Astrocyte of the hippocampus (primary cell): ENCODE measurements at places on chromosomes 1 and 21.
A peak's percentile ranks its signal among the peaks of the same experiment; 100 is the strongest.

DNA sequence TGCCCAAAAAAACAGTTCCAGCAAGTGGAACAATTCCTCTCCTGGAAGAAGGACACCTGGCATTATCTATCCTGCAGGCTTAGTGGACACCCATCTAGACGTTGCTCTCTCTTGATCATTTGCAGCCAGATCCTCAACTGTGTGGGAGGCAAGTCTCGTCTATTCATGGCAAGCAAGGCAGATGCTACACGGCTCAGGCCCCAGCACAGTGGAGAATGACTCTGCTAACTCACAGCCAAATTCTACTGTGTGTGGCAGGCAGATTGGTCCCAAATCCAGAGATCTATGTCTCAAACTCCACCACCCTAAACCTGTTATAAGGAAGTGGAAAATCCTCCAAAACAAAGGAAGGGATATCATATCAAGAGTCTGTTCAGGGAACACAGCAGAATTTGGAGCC, 7.0 kb downstream of the TNNT2 start:
- DNase-seq: no peak

- DNase-seq: no peak
Observed at GRCh38 chr1:4730078-4730477, 75.7 kb downstream of the AJAP1 start.

- no peak for DNase-seq
Observed at GRCh38 chr1:56561227-56562019, 17.9 kb downstream of the PLPP3 start.

- DNase-seq: no peak
Observed at GRCh38 chr1:89295187-89295586, 22.5 kb upstream of the GBP5 start.

DNA sequence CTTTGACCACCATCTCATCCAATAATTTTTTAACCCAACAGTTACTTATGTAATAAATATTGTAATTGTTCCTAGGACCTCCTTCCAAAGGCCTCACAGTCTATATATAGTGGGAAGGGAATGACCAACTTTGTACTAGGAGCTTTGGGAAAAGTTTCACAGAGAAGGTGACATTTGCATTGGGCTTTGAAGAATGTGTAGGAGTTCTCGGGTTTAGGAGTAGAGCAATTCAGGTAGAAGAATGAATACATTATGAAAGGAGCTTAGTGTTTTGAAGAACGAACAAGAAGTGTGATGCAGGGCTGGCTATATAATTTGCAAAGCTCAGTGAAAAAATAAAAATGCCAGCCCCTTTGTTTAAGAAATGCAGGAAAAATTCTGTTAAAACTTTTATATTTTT, 330.4 kb upstream of the DEPDC1 start:
- DNase-seq: no peak

GRCh38 chr1:54371942-54372275, 34.3 kb downstream of the SSBP3 start:
- DNase-seq: no peak

DNA sequence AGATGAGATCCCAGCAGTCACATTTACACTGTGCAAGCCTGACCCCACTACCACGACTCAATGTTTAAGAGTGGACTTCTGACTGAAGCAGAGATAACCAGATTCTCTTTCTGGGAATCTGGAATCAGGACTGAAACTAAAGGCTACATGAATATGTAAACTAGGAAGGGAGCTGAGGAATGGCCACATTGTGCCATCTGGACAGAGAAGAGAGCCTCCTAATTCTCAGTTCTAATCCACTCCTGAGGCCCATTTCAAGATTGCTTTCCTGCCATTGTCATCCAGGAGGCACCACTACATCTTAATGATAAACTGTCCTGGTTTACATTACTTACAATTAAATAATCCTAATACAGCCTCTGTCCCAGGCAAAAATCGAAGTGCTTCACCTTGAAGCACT, 6.5 kb downstream of the PAXBP1 start:
- no peak for DNase-seq

DNA sequence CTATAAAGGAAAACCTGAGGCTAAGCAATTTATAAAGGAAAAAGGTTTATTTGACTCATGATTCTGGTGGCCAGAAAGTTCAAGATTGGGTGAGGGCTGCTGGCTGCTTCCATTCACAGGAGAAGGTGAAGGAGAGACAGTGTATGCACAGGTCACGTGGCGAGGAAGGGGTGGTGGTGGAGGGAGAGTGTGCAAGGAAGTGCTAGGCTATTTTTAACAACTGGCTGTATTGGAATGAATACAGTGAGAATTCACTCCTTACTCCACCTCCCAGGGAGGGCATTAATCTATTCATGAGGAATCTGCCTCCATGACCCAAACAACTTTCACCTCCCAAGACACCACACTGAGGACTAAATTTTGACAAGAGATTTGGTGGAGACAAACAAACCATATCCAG, 51.0 kb downstream of the SYDE2 start:
- no peak for DNase-seq

DNA sequence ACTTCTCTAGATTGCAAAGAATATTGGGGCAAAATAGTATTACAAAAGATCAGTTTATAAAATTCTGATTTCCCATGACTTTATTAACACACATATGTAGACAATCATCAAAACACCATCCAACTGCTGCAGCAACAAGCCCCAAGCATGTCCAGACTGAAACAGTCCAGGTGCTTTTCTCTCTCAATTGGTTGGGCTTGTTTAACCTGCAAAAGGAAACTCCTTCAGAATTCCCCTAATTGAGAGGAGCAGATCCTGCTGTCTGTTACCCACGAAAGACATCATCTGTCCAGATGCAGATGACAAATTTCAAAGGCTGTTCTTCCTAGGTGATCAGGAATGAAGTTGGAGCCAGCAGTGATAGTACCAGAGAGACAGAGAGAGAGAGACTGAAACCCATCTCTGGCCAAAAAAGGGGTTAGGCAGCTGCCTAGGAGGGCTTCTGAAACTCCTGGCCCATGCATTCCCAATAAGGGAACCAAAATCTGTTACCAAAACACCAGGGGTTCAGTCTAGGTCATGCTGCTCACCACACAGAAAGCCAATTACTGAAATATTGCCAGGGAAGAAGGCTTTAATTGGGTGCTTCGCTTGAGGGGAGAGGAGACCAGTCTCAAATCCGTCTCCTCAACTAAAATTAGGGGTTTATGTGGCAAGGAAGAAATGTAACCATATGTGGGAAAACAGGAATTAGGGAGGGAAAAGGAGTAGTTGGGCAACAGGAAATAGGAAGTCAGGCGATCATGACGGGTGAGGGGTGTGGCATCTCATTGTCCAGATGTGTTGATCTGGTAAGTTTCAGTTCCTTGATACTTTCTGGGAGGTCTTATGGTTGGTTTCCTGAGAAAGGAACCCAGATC, 34.7 kb upstream of the RGL1 start:
- DNase-seq: no peak

DNA sequence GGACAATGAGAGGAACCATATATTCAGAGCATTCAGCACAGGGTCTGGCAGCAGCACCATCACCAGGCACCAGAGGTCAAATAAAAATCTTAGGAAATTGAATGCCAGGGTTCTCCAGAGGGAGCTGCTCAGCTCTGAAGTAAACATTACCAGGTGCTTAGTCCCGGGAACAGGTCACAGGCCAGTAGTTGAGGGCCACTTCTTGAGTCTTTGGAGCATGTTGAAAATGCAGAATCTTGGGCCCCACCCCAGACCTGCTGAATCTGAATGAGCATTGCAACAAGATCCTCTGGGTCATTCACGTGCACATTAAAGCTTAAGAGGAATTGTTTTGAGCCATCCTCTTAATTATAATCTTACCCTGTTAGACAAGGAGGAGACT, 33.8 kb downstream of the PHC2 start:
- no peak for DNase-seq

- DNase-seq: no peak
Observed at GRCh38 chr21:44394733-44395132, 41.3 kb downstream of the TRPM2 start.

- no peak for DNase-seq
Observed at GRCh38 chr1:183806675-183807074, 1.8 kb downstream of the RGL1 start.

DNA sequence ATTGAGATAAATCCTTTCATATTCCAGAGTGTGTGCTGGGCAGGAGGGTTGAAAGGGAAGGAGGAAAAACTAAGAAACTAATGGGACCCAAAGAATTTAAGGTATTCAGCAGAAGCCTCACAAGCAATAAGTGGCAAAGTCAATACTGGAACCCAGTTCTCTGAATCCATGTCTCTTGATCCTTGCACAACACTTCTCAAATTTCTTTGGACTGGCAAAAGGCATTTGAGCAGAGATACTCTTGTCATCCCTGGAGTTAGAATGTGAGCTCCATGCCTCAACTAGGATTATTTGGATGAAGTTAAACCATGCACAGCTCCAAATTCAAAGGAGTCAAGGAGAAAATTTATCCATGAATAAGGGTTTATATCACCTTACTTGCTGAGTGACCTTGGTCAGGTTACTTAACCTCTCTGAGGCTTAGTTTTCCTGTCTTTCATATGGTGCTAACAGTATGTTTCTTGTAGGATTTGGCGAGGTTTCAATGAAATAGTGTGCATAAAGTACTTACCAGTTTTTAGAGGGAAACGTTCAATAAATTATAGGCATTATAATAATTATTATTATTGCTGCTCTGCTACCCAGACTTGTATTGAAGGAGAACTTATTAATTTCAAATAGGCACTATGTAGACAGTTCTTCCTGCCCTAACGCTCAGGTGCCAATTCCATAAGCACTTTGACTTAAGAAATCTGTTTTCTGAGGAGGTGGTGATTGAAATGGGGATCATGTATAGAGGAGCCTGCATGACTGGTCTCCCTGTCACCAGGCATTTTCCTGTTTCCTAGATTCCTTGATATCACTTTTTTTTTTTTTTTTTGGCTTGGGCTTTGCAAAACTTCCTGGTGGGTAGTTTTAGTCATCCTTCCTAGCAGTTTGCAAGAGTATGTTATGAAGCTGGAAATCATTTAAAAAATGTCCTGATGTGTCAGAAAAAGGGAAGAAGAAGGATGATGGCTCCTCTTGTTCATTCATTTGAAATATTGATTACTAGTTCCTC, 125.0 kb upstream of the JUN start:
- peak; percentile 30 for DNase-seq

DNA sequence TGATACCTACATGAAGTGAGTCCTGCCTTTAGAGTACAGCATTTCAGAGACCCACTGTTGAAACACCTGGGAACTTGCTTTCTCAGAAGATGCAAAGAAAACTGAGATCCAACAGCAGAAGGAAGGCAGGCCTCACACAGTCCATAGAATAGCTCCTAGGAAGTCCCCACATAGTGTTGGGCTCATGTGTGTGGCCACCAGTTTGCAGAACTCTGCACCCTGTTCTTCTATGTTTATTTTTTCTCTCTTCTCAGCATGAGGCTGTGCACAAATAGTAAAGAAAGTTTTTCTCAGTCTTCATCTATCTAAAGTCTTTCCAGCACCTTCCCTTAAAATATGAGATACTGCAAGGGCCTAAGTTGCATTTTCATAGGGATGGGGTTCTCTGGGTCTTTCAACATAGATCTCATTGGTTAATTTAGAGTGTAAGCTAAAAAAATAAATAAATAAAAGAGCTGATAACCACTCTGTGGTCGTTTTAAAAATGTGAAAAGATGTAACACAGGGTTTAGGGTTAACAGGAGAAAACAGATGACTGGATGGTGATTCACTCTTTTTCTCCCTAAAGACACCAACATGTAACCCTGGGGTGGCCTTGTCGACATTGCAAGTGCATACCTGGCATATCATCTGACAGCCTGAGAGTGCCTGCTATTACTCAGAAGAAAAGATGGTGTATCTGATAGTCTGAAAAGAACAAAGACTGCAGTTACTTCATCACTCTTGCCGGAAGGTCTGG, 94.6 kb downstream of the ZC3H11B start:
- peak; percentile 74 for DNase-seq

DNA sequence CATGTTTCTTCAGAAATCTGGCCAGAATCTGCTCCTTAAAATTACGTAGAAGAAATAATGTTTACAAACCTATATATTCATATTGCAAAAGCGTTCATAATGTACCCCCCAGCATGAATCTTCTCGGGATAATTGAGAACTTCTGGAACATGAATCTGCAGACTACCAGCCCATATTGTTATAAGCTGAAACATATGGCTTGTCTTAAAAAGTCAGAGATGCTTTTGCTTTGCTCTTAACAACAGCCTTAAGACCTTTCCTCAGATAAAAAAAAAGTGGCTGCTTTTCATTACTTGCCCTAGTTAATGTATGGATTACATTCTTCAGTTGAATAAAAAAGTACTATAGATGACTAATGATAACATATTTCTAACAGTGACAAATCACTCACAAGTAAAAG, 15.0 kb upstream of the ZZZ3 start:
- no peak for DNase-seq

- DNase-seq: peak; percentile 41
Observed at GRCh38 chr1:221543529-221544120, 198.3 kb downstream of the DUSP10 start.

GRCh38 chr1:160090760-160091159, 7.7 kb downstream of the IGSF8 start:
- DNase-seq: no peak

GRCh38 chr1:165215676-165216075, 140.8 kb downstream of the LMX1A start:
- DNase-seq: no peak

DNA sequence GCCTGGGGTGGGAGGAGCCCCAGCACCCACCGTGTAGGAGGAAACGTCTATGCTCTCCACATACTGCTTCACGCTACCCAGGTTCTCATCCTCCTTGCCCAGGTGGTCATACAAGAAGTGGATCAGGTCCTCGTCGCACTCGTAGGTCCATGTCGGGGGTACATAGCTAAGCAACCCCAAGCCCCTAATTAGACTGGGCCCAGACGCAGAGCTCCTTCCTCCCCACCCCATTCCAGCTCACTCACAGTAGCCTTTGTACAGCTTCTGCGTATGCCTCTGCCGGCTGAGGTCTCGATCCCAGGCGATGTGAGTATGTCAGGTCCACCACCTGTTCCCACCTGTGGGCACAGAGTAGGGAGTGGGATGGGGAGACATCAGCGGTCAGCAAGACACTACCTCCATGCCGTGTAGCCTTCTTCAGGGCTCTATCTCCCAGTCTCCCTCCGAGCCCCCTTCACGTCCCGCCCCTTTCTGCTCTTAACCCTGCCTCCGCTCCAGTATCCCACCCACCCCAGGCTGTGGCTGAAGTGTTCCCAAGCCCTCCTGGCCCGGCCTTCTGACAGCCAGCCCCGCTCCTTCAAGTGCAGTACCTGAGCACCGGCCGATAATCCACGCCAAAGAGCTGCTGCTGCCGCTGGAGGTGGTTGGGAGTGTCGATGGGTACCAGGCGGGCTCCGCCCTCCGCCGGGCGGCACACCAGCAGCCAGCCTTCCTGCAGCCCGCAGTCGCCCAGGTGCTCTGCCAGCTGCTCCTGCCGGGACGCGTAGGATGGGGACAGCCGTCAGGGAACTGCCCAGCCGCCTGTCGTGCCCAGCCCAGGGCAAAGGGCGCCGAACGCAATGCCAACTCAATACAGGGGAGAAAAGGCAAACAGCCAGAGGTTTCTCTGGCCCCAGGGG, 919 bp downstream of the HECTD3 start:
- DNase-seq: peak; percentile 41

DNA sequence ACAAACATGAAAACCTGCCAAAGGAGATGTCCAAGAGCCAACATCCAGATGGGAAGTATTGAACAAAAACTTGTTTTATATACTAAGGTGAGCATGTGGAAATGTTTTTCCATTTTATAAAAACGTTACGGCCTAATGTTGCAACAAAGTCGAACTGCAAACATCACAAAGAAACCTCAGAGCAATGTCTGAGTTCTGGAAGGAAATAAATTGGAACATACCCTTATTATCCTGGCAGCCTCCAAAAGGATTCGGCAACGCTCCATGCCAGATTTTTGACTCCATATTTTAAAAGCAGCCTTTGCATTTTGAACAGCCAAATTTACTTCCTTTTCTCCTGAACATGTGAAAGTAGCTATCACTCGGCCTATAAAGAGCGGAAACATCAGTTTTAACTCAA, 3.3 kb downstream of the ALDH9A1 start:
- no peak for DNase-seq

GRCh38 chr1:151606384-151606783, 5.5 kb upstream of the SNX27 start:
- no peak for DNase-seq
